ENCODE measurements at places on chromosomes 2 and 18.
A peak's percentile ranks its signal among the peaks of the same experiment; 100 is the strongest.

GRCh38 chr18:49839012-49839411 is 25.7 kb upstream of the ACAA2 start:
- DNase-seq, result no peak

GRCh38 chr18:8705961-8706790 is 820 bp downstream of the MTCL1 start:
- no peak for DNase-seq

- DNase-seq, result no peak
Observed at GRCh38 chr2:10961490-10961875, 49.7 kb downstream of the KCNF1 start.

DNA sequence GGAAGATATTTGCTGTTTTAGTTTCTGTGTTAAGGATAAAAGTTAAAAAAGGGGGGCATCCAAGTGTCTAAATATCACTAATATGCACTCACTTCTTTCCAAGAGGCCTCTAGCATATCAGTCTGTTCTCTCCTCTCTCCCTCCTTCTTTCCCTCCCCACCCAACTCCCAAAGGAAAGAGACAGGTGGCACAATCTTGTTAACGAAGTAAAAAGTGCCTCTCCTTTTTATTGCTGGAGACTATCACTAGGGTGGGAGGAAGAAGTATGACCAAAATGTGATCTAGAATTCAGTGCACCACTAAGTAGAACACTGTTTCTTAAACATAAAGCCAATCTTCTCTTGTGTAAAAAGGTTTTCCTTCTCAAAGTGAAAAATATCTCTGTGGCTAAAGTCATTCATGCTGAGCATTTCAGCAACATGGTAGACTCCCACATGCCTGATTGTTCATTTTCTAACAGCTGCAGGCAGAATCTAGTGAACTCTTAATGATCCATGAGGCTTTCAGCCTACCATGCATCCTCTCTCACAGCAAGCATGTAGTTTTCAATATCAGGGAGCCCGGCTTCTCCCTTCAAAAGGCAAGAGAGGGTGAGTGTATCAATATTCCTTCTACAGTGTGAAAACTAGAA is 39.5 kb downstream of the RNU4ATAC start:
- no peak for DNase-seq

- no peak for DNase-seq
Observed at GRCh38 chr2:146193619-146194018, 1651.2 kb upstream of the ACVR2A start.

DNA sequence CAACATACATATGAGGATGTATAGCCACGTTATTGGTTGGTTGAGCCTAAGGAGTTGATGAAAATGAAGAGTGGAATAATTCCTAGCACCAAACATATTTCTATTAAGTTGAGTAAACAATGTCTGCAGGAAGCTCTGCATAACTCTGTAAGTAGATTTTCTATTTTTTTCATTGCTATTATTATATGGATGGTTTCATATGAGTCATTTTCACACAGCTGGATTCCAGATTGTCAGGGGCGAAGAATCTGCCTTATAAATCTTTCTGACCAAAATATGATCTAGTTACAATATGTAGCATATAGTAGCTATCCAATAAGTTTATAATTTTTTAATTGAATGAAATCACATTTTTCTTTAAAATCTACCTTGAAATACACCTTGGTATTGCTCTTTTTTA is 468.0 kb upstream of the PKDCC start:
- no peak for DNase-seq

DNA sequence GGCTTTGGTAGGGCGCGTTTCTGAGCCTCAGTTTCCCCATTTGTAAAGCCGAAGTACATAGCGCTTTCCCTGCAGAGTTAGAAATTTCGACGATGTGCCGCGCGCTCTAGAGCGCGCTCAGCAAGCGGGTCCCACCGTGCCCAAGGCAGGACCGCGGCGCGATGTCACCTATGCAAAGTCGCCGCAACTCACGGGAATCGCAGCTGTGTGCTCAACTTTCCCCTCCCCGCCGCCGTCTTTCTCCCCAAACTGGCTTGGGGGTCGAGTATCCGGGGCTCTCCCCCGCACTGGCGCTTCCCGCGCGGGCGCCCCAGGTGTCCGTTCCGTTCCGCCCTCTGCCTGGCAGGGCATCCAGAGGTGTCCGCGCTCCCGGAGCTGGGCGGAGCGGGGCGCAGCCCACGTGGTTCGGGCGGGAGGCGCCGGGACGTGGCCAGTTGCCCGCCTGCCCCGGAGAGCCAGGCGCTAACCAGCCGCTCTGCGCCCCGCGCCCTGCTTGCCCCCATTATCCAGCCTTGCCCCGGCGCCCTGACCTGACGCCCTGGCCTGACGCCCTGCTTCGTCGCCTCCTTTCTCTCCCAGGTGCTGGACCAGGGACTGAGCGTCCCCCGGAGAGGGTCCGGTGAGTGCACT is at the start of gene MLPH:
Gene MLPH (plus strand): TSS at position 433 of the 630 bp plus-strand sequence. CDS start 6,176 bp downstream, outside the sequence.
- DNase-seq, result no peak

DNA sequence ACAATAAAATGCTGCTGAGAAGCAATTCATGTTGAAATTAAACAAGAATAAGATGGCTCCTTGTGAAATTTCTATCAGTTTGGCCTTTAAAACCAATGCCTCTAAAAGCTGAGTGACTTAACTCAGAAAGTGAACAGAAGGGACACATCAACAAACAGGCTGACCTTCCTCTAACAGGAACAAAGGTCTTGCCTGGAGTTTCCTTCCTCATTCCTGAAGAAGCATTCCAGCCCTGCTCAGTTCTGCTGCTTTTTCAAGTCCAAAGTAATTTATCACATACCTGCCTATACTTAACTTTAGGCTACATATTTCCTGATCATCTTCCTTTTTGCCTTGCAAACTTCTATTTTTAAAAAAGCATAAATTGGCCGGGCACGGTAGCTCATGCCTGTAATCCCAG is 14.1 kb downstream of the PTRHD1 start:
- no peak for DNase-seq

- DNase-seq, result peak; percentile 48
Observed at GRCh38 chr2:134169788-134170187, 84.1 kb upstream of the MGAT5 start.

DNA sequence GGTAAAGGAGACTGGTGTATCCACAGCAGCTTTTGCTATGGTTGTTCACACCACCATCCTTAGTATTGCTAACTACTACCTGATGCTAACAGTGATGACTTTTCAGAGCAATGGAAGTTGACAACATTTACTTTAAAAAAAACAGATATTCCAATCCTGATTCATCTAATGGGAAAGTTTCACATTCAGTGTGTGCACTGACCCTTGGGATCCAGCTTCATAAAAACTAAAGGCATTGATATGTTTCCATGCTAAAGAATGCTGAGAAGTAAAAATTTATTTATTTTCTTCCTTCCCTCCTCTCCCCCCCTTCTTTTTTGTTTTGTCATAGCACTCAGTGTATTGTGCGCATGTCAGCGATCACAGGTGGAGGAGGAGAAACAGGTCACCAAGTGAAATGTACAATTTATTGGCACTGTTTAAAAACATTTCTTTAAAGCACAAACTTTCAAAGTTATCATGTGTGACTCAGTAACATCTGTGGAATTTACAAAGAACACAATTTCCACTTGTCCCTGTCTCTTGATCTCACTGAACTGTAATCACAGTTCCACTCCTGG is 229.9 kb downstream of the ALK start:
- DNase-seq, result no peak

DNA sequence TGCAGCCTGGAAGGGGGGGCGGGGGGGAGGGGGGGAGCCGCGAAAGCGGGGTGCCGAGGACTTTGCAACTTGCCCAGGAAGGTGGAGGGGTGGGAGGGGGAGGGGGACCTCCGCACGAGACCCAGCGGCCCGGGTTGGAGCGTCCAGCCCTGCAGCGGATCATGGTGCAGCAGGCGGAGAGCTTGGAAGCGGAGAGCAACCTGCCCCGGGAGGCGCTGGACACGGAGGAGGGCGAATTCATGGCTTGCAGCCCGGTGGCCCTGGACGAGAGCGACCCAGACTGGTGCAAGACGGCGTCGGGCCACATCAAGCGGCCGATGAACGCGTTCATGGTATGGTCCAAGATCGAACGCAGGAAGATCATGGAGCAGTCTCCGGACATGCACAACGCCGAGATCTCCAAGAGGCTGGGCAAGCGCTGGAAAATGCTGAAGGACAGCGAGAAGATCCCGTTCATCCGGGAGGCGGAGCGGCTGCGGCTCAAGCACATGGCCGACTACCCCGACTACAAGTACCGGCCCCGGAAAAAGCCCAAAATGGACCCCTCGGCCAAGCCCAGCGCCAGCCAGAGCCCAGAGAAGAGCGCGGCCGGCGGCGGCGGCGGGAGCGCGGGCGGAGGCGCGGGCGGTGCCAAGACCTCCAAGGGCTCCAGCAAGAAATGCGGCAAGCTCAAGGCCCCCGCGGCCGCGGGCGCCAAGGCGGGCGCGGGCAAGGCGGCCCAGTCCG is 540 bp downstream of the SOX11 start:
- no peak for DNase-seq

- DNase-seq, result no peak
Observed at GRCh38 chr2:233528182-233528581, 38.4 kb downstream of the USP40 start.

- no peak for DNase-seq
Observed at GRCh38 chr18:48791636-48792105, 159.1 kb downstream of the SMAD7 start.

- no peak for DNase-seq
Observed at GRCh38 chr2:232117413-232117812, 155.9 kb downstream of the DIS3L2 start.

DNA sequence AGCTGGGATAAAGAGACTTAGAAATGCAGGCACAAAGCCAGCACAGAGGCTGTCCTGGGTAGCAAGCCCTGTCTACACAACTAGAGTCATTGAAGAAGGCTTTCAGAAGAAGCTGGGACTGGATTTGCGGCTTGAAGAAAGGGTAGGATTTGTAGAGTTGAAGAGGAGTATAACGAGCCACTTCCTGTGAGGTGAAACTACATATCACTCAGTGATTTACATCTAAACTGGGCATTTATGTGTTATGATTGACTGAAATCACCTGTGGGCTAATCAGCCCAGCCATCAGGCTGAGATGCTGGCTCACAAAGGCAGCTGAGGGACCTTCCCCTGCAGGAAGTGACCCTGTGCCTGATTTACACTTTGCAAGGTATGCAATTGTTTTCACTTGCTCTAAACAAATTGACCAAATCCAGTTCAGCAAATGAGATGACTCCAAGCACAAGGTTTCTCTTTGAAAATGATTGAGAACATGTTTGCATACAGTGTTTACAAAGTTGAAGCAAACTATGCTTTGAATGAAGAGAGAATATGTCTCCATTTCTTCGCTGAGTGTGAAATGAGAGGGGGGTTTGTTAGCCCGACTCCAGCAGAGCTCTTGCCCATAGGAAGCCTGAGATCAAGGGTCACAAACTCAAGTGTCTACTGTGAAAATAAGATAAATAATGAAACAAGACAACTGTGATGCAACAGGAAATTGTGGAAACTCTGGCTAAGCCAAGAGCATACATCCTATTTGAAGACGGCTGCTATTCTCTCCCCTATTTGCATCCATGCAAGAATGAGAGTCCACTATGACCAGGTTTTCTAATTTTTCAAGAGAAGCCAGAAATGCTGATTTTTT is 69.3 kb upstream of the HK2 start:
- no peak for DNase-seq

GRCh38 chr18:60090170-60090569 is 190.4 kb downstream of the PMAIP1 start:
- DNase-seq, result no peak

- DNase-seq, result no peak
Observed at GRCh38 chr2:83695530-83695929, 763.5 kb downstream of the SUCLG1 start.

DNA sequence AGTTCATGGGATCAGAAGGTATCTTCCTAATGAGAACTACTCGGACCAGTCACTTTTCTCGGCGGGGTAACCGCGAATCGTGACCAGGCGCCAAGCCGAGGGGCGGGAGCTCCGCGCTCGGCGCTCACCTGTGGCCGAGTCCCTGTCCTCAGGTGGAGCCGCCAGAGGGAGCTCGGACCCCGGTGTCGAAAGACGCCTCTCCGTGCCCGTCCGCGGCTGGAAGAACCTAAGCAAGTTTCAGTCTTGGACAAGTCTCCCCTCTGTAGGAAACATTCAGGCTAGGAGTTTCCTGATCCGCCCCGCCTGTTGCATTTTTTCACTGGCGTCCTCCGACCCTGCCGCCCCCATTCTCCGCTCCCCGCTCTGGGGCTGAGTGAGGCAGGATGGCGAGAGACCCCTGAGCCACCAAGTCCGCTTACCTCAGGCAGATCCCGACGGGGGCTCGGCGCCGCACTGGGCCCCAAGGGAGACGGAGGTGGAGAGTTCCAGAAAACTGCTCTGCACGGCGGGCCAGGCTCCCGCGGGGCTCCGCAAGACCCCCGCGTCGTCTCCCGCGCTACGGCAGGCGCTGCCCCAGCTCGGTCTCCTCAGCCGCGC is 480 bp downstream of the DSEL start:
- DNase-seq, result peak; percentile 55

GRCh38 chr2:75424936-75425619 is 135.7 kb downstream of the EVA1A start:
- no peak for DNase-seq

GRCh38 chr2:106057206-106057605 is 136.9 kb downstream of the UXS1 start:
- peak; percentile 82 for DNase-seq

GRCh38 chr18:13573750-13574149 is 152.6 kb downstream of the FAM210A start:
- no peak for DNase-seq

DNA sequence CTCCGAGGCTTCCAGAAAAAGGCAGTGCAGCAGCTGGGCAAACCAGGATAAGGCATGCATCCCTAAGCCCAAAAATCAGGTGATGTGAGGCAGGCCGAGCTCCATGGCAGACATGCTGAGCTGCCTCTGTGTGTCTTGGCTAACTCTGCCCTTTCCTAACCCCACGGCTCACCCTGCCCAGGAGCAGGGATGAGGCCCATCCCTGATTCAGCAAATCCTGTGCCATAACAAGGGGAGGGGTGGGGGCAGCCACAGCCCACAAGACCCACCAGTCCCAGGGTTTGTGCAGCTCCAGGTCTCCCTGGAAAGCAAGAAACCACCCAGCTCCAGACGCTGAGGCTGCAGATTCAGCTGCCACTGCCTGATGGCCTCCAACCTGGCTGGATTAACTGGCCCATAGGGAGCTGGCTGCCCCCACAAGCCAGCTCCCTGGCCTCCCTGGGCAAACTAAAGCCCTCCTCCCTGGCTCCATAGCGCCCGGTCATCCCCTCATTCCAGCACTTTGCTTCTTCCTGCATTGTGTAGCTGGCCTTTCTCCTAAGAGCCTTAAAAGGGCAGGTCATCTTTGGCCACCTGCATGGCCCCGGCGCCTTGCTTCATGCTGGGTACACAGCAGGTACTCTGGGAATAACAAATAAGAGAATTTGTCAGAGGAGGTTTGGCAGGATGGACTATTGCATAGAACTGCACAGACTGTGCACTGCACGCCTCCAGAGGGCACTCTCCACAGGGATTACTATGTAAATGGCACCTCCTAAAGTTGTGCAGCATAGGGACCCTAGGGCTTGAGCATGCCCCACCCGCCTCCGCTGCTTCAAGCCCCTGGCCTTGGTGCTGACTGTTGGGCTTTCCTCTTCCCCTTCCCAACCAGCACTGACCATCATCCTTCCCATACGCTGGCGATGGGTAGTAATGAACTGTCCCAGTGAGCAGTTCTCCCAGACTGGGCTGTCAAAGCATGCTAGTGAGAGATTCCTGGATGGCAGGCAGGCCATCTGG is 10.7 kb downstream of the STEAP3 start:
- DNase-seq, result no peak
